ENCODE measurements at places on chromosomes 11 and 22.

- DNase-seq: no peak
These were observed 70.2 kb downstream of the DBX1 start for GRCh38 chr11:20089796-20090653.

- DNase-seq: peak; percentile 12
These were observed 34.1 kb upstream of the GLYATL1 start for GRCh38 chr11:58905011-58905720.

- no peak for DNase-seq
These were observed 48.4 kb upstream of the KCNQ1OT1 start for GRCh38 chr11:2748061-2748813.

DNA sequence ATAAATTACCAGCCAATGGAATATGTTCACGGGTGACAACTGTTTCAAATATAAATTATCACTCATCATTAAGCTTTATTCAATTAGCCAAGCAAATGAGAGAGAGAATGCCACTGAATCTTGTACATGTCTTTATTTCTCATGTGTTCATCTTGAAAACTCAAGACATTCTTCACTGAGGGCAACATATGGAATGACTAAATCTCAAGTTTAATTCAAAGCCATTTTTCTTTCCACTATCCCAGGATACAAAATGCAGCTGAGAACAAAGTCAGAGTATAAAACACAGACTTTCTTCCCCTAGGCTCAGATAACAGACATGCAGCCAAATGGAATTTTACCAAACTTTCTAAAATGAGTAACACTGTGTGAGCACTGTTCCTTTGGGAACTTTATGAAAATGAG is 12.1 kb upstream of the BBOX1 start:
- DNase-seq: no peak

DNA sequence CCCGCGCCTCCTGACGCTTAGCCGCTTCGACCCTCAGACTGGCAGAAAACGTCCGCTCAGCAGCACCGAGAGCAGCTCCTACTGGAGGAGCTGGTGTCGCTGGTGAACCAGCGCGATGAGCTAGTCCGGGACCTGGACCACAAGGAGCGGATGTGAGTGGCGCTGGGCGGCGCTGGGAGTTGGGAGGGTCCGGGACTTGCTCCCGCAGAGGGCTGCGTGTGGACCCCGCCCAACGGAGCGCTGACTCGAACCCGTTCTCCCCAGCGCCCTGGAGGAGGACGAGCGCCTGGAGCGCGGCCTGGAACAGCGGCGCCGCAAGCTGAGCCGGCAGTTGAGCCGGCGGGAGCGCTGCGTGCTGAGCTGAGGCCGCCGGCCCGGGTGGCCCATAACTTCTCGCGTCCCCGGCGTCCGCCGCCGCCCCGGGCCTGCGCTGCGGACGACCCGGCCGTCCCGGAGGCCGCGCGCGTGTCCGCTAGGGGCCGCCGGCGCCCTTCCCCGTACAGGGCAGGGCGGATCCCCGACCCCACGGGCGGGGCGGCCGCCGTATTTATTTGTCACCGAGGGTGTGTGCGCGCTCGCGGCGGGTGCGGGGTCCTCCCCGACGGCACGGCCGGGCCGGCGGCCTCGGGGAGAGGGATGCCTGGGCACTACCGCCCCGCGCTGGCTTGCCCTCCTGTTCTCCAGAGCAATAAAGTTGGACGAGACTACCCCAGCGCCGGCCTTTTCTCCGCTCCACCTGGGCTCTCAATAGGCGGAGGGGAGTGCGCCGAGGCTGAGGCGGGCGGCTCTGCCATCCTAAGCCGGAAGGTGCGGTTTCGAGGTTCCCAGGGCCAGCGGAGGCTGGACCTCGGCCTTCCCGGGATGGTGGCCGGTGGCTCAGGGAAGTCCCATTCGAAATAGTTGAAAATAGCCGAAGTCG is 3.4 kb downstream of the KCNK7 start:
- no peak for DNase-seq

GRCh38 chr11:6557761-6558674 is 45.4 kb downstream of the RRP8 start:
- DNase-seq: no peak

DNA sequence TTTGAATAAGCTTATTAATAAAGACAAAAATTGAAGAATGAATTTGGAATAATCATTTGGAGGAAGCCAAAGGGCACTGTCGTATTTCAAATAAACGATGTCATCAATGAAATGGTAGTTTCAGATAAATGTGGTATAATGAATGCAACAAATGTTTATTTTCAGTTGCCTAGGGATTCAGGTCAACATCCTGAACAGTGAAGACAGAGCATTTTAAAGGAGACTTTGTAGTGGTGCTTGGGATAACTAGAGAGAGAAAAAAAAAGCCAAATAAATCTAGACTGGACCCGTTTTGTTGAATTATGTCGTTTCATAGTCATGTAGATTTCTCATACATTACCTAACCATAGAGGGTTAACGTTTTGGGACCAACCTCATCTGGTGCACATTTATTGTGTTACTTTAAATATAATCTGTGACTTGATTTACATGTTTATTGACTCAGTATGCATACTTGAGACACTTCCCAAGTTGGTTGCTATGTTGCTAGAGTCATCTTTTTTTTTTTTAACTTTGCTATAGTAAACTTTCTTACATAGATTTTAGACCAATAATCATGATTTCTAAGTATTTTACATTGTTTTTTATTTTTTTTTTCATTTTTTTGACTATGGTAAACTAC is 111.1 kb downstream of the NCAM1 start:
- no peak for DNase-seq

- DNase-seq: no peak
These were observed 70.4 kb upstream of the FGF3 start for GRCh38 chr11:69889400-69890318.

Measured in brain pericyte (primary cell).